ENCODE measurements at places on chromosomes 3 and 15.

GRCh38 chr15:81504170-81504905, 130.3 kb upstream of the TMC3 start:
- no peak for DNase-seq

DNA sequence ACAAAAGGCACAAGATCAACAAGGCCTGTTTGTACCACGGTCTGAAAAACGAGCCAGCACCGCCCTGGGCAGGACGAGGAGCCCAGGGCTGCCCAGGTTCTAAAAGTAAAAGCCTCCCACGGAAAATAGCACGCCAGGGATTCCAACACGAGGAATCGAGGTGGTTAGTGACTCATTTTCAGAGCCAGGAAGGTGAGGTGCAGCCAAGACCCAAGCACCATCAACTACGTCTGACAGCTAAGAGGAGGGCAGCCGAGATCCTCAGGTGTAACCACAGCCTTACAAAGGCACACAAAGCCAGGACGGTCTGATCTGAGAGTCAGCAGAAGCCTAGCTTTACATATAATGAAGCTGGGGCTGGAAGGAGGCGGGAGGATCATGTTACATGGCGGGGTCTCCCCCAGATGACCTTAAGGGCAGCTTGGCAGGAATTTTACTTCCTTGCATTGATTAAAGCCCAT, 52.5 kb downstream of the ATP10A start:
- DNase-seq, result no peak

GRCh38 chr15:64901141-64901540, 10.6 kb upstream of the ANKDD1A start:
- DNase-seq, result no peak

DNA sequence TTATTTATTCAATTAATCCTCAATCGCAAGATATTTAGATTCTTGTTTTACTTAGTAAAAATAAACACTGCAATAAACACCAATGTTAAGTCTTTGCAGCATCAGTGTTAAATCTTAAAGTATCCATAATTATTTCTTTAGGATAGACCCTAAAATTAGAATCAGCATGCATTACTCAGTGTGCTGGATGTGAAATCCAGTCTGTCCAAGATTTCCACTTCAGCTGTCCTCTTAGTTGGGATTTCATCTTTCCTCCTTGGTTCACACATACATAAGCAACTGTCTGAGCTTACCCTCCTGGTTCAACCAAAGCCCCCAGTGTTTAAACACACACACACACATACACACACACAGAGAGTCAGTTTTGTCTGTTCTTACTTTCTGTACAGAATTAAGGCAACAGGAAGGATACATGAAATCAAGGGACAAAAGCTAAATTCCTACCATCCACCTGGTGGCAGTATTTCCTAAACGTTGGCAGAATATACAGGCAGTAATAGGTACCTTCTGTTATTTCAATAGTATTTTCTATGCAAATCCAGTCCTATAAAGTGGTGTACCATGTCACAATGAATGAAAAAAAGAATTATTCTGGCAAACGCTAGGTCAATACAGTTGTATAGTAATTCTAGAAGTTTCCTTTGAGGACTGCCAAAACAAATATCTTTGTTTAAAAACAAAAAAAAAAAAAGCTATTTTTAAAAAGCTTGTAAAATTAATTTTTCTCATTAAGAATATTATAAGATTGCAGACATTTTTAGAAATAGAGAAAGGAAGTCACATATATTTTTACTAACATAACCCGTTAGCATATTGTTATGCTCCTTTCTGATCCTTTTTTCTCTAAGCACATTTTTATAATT, 27.3 kb upstream of the DMXL2 start:
- peak; percentile 1 for DNase-seq

DNA sequence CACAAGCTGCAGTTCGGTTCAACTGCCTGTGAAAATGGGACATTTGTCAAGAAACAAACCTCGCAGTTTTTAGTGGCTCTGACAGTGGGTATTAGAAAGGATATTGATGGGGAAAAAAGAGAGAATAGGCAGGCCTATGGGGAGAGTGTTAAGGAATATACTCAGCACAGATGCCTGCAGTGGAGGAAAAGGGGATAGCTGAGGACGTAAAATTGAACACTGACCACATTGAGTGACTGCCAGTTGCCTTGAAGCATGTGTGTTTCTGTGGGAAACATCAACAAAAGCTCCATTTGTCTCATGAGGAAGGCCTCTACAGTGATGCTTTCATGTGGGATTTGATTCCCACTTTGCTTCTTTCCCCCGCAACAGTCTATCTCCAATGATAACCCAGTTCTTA, 1042.1 kb downstream of the TUSC7 start:
- no peak for DNase-seq

DNA sequence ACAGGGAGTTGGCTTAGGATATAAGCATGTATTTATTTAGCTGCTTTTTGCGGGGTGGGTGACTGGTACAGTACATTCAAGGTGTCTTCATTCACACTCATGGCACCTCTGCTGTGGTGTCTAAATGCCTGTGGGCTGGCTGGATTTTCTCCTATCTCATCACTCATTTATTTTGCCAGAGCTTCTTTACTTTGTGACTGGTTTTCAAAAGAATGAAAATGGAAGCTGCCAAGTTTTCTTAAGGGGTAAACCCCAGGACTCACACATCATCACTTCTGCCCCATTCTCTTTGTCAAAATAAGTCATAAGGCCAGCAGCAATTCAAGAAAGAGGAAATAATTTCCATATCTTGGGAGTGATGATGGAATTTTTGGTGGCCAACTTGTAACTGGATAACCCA, 493.4 kb upstream of the ALCAM start:
- DNase-seq, result no peak

- DNase-seq, result no peak
Observed at GRCh38 chr3:24004171-24004938, 59.3 kb downstream of the NR1D2 start.

- no peak for DNase-seq
Observed at GRCh38 chr3:183959214-183959613, 58.5 kb downstream of the ABCC5 start.

- no peak for DNase-seq
Observed at GRCh38 chr15:62173215-62173614, 8.1 kb upstream of the C2CD4B start.

GRCh38 chr3:27540231-27540630, 56.0 kb upstream of the SLC4A7 start:
- DNase-seq, result no peak

- no peak for DNase-seq
Observed at GRCh38 chr15:81197688-81198281, 1.1 kb downstream of the IL16 start.

- DNase-seq, result no peak
Observed at GRCh38 chr3:42936157-42936981, 30.4 kb downstream of the ZNF662 start.

DNA sequence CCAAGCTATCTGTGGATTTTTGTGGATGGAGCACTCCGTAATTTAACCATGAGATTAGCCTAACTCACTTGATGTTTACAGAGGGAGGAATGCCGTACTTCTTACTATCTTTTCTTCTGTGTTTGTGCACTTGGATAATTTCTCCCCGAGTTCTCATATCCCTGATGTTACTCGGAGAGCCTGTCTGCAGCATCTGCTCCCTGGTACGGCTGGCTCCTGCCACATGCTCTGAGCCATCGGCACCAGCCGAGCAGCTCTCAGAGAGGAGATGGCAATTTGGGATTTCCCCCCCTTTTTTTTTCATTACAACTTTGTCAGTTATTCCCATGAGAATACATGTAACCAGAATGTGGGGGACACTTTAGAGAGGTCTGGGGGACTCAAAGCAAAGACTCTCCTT, 155.0 kb downstream of the MCTP2 start:
- no peak for DNase-seq

GRCh38 chr3:69204315-69204957, 82.0 kb upstream of the LMOD3 start:
- DNase-seq, result no peak

DNA sequence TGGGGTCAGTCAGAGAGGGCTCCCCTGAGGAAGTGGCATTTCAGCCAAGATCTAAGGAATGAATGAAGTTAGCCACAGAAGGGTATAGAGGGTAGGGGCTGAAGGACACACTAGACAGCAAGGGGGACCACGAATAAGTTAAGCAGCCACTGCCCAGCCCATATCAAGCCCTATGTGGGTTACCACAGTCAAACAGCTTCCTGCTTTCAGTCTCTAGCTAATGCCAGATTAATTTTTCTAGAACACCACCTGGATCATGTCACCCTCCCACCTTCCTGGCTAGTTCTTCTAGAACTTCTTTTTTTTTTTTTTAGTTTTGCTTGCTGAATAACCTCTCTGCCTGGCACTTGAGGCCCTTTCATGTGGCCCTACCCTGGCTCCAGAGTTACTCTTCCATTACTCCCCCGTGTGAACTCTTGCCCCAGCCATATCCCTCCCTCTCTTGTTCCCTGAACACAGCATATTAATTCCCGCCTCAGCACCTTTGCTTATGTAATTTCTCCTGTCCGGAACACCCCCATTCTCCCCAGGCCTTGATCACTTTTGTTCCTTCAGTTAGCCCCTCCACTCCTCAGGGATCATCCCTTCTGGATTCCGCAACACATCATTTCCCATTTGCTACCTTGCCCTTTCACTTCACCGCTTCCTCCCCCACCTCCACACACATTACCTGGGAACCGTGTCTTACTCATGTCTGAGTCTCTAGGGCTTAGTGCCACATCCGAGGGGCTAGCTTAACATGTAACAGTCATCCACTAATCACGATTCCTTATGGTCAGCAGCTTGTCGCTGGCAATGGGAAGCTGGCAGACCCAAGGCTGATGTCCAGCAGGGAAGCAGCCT, 20.6 kb upstream of the BNC1 start:
- no peak for DNase-seq

DNA sequence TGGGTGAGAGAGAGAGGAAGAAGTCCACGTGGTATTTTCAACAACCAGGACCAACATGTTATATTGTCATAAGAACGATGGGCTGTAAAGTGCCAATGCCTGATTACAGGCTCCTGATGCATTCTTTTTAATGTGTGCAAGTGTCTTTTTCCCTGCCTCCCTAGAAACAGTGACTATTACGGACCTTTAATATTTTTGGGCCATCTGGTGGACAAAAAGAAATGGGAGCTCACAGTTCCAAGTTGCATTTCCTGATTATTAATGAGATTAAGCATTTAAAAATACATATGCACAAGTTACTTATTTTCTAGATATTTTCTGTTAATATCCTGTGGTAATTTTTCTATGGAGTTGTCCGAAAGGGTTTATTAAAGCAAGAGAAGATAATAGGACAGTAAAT, 530.2 kb downstream of the NR2F2 start:
- no peak for DNase-seq

- no peak for DNase-seq
Observed at GRCh38 chr3:73556520-73557372, 68.0 kb downstream of the PDZRN3 start.

- DNase-seq, result no peak
Observed at GRCh38 chr15:89486726-89487050, 9.7 kb downstream of the RHCG start.

DNA sequence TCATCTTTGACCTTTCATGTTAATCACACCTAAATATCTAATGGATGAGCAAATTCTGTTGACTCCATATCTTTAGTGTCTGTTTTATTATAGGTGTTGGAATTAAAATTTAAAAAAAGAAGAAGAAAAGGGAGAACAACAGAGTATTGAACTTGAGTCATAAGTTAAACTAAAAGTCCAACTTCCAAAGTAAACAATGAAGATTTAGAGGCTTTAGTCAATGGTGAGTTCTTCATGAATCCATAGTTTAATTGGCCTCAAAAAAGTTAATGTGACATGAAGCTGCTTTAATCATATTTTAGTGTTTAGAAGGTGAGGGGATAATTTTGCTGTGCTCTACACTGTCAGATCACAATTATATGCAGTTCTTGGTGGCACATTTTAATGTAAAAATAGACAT, 288.2 kb upstream of the RORA start:
- no peak for DNase-seq

GRCh38 chr3:188137051-188137450, 16.9 kb upstream of the LPP start:
- DNase-seq, result no peak

- no peak for DNase-seq
Observed at GRCh38 chr3:110311541-110311940, 760.1 kb upstream of the NECTIN3 start.

- DNase-seq, result no peak
Observed at GRCh38 chr3:13305623-13306022, 114.5 kb downstream of the NUP210 start.

- no peak for DNase-seq
Observed at GRCh38 chr15:59553879-59554735, 57.5 kb upstream of the GCNT3 start.

GRCh38 chr3:25381083-25381482, 47.0 kb upstream of the RARB start:
- no peak for DNase-seq

DNA sequence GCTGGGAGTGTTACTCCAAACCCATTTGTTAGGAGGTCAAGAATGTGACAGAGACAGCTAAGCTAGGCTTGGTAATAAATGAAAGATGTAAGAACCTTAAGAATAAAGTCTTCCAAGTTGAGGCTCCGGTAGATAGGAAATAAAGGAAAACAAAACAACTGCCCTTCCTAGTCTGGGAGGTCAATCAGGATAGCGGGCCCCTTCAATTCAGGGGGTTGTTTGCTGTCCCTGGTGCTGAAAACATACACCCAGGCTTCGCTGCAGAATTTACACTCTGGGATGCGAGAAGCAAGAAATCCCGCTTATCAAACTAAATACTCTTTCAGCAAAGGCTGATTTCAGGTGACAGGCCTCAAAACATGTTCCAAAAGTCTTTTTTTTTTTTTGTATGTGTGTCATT, 393.4 kb downstream of the NTRK3 start:
- no peak for DNase-seq

DNA sequence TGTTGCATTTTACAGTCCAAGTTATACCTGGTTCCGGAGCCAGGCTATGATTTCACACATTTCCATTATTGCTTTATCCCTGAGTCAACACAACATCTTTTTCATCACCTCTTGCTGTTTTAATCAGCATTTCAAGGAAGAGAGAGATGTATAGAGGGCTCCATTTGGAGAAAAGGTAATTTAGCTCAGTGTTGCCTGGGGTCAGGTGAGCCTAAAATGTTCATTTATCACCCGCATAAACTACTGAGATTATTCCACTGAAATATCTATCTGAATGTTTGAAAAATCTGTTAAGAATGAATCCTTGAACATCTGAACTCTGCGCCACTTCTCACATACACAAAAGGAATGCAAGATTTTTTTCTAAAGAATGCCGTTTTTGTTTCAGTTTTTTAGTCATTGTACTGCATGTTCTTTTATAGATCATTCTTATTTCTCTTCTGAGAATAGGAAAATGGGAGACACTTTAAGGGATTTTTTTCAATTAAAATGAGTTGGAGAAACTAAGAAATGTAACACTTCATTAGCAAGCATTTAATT, 51.5 kb upstream of the AGTR1 start:
- no peak for DNase-seq

DNA sequence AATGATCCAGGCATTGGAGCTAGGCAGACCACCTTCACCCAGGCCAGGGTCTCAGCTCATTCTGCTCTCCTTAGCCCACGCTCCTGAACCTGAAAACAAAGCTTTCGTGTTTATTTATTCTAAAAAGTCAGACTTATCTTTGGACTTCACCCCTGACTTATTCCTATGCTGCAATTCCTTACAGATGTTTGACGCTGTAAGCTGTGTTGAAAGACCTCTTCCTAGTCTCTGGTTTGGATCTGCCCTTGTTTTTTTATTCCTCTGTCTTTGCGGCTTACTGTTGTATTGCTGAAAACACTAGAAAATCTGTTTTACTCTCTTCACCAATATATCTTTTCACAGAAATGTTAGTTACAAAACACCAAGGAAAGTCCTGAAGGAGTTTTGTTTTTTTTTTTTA, 40.5 kb upstream of the LDHAL6B start:
- no peak for DNase-seq

GRCh38 chr3:88061746-88062145, 2.7 kb downstream of the ZNF654 start:
- no peak for DNase-seq

GRCh38 chr3:69332934-69333333, 53.0 kb downstream of the FRMD4B start:
- DNase-seq, result no peak
